CD4-positive, alpha-beta T cell treated with Interleukin-15 for 1 hour (primary cell): ENCODE measurements at places on chromosomes 6 and 20.
A peak's percentile ranks its signal among the peaks of the same experiment; 100 is the strongest.

GRCh38 chr6:71851214-71851613, 35.1 kb upstream of the RIMS1 start:
- DNase-seq: no peak

GRCh38 chr6:158819977-158820622, 932 bp upstream of the EZR start:
- no peak for DNase-seq

DNA sequence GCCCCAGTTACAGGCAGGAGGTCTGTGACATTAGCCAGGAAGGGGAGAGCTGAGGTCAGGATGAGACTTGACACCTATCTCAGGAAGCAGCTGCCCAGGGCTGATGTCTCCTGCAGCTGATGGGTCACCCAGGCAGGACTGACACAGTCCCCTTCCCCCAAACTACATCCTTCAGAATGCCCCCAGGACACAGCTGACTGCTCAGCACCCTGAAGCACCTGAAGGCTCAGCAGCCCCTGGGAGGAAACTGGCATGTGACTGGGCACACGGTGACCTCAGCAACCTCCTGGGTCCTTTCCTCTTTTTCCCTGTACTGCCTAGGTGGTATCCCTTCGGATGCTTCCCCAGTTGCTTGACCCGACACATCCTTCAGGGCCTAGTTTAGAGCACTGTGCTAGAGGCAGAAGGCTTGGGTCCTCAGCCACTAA, 1.9 kb downstream of the SDC4 start:
- no peak for DNase-seq

DNA sequence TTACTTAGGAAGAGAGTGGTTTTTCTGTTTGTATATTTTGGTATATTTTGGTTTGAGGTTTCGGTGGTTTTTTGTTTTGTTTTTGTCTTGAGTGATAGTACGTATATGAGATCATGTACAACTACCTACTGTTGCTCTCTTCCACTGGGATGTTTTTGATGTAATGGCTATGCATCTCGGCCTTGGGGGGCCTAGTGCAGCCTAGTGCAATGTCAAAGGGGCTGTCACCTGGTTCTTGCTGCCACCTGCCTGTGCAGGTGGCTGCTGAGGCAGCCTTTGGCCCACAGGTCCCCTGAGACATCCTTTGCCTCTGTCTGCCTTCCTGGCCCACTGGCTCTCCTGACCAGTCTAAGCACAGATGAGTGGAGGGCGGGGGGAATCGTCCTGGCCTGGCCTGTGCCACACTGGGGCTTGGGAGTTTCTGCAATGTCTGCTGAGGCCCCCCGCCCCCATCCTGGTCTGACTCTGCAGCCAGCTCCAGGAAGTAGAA, 546.6 kb downstream of the CD83 start:
- DNase-seq: peak; percentile 70

- DNase-seq: no peak
Measured at GRCh38 chr20:61186771-61187472, 65.1 kb upstream of the CDH4 start.

- DNase-seq: no peak
Measured at GRCh38 chr6:52877168-52877567, 32.3 kb downstream of the GSTA3 start.

- DNase-seq: no peak
Measured at GRCh38 chr6:18451756-18452155, 64.6 kb downstream of the RNF144B start.

DNA sequence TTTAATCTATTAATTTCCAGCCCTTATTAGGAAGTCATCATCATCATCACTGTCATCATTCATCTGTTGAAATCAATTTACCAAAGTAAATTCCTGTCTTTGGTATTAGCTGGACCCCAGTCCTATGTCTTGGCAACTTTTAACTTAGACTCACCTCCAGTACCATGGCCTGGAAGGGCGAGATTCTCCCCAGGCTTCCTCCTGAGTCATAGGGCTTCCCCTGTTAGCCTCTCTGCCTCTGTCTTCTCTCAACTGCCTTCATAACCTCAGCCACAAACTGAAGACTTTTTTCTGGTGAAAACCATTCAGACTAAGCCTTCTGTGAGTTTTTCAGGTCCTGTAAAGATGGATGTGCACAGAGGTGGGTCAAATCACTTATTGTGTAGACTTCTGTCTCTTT, 95.0 kb downstream of the NKAIN2 start:
- DNase-seq: no peak

GRCh38 chr20:19945732-19946670, 71.2 kb upstream of the NAA20 start:
- DNase-seq: no peak

- peak; percentile 8 for DNase-seq
Measured at GRCh38 chr20:63089051-63089907, 82.5 kb upstream of the BHLHE23 start.

GRCh38 chr6:159463119-159463829, 229.8 kb downstream of the SOD2 start:
- no peak for DNase-seq

- no peak for DNase-seq
Measured at GRCh38 chr6:105357165-105357564, 45.7 kb downstream of the PREP start.

GRCh38 chr6:64483956-64484499, 848.4 kb downstream of the PHF3 start:
- DNase-seq: no peak

- DNase-seq: no peak
Measured at GRCh38 chr6:116105247-116105646, 4.6 kb downstream of the NT5DC1 start.

DNA sequence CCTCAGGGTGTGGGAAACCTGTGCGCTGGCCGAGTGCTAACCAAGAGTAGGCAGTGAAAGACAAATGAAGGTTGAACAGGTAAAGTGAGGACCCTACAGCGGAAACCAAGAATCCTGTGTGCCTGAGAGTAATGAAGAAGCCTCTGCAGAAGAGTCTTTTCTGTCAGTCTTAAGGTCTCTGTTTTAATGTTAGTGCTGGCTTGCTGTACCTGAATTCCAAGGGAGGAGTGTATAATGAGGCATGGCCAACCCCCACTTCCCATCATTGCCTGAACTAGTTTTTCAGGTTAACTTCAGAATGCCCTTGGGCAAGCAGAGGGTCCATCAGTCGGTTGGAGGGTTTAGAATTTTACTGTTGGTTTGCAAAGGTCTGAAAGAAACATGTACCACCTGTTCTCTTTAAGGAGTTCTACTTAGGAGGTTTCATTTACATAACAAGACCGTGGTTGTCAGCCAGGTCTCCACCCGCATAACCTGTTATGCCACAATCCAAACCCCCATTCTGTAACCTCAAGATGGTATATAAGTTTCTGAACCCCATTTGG, 589 bp upstream of the PDCD2 start:
- DNase-seq: no peak

- no peak for DNase-seq
Measured at GRCh38 chr6:13794184-13794583, 20.2 kb downstream of the MCUR1 start.

DNA sequence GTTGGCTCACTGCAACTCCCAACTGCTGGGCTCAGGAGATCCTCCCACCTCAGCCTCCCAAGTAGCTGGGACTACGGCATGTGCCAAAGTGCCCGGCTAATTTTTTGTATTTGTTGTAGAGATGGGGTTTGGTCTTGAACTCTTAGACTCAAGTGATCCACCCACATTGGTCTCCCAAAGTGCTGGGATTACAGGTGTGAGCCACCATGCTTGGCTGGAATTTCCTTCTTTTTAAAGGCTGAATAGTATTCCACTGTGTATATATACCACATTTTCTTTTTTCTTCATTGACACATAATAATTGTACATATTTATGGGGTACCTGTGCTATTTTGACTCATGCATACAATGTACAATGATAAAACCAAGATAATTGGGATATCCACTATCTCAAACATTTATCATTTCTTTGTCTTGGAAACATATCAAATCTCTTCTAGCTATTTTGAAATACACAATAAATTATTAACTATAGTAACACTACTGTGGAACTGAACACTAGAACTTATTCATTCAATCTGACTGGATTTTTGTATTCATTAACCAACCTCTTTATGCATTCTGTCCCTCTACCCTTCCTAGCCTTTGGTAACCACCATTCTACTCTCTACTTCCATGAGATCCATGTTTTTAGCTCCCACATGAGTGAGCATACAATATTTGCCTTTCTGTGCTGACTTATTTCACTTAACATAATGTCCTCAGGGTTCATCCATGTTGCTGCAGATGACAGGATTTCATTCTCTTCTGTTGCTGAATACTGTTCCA, 7.8 kb downstream of the MDC1 start:
- DNase-seq: no peak

DNA sequence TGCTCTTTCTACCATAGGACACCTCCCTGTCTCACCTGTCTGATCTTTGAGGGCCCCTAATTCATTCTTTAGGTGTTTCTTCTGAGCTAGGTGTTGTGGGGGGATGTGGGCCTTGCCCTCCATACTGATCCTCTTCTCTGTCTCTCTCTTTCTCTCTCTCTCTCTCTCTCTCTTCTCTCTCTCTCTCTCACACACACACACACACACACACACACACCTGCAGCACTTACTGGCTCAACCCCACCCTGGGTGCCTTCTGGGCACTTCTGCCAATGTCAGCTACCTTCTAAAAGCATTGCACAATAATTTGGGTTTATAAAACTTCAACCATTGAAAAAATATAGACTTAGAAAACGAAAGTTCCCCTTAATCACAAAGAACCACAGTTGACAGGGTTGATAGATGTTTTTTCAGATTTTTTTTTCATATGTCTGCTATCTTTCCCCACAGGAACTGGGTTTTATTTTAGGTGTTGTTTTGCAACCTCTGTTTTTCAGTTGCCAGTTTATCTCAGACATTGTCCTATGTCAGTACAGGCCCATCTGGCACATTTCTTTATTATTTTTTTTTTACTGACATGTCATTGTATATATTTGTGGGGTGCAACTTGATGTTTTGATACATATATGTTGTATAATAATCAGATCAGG, 28.1 kb downstream of the PKIG start:
- DNase-seq: peak; percentile 54

GRCh38 chr20:33160681-33161080, 7.3 kb upstream of the BPIFA2 start:
- DNase-seq: no peak

GRCh38 chr6:150203871-150204545, 61.2 kb downstream of the PPP1R14C start:
- no peak for DNase-seq

- no peak for DNase-seq
Measured at GRCh38 chr6:97205966-97206365, 77.0 kb downstream of the MMS22L start.

GRCh38 chr6:298233-299103, 6.2 kb downstream of the DUSP22 start:
- peak; percentile 45 for DNase-seq

DNA sequence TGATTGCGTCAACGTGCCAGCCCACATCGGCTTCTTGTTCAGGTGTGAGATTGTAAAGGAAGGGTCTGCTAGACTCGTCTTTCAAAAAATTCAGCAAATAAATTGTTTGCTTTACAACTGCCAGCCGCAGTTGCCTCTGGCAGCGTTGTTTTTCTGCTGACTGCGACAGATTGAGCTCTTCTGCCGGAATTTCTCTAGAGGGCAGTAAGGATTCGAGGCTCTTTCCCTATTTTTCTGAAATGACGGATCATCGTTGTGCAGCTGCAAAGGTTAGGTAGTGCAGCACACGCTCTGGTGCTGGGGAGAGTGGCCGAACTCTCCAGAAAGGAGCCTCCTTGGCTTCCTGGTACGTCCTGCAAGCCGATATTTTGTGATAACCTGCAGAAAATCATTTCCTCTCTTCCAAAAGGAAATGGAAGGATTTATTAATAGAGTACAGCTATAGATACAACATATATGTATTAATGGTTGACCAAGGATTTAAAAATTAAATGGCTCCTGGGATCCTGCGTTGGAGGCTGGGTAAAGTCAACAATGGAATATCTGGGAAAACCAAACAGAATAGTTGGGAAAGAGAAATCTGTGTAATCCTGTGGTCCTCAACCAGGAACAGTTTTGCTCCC, 121.9 kb upstream of the ZFP64 start:
- no peak for DNase-seq

DNA sequence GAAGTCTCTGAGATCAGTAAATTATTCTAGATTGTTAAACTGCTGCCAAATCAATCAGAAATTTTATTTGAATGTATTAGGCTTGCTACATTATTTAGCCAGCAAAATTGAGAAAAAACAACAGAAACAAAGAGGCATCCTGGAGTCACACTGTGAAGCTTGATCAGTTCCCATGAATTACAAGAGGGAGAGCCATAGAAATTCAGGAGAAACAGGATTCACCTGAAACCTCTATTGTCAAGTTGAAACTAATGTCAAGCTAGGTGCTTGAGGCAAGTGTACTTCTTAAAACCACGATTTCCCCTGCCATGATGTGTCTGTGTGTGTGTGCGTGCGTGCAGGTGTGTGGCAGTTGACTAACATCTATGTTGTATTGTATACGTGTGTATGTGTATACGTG, 439.1 kb upstream of the NOX3 start:
- DNase-seq: no peak

- DNase-seq: no peak
Measured at GRCh38 chr6:166928644-166929541, 27.5 kb downstream of the RNASET2 start.

- no peak for DNase-seq
Measured at GRCh38 chr20:63132131-63132714, 83.7 kb downstream of the YTHDF1 start.

GRCh38 chr6:44133003-44133931, 5.9 kb downstream of the TMEM63B start:
- no peak for DNase-seq

GRCh38 chr6:168333039-168333438, 13.5 kb upstream of the DACT2 start:
- DNase-seq: no peak

GRCh38 chr6:135008072-135008940, 46.3 kb downstream of the HBS1L start:
- no peak for DNase-seq
